ENCODE measurements at places on chromosomes 11 and 22.

DNA sequence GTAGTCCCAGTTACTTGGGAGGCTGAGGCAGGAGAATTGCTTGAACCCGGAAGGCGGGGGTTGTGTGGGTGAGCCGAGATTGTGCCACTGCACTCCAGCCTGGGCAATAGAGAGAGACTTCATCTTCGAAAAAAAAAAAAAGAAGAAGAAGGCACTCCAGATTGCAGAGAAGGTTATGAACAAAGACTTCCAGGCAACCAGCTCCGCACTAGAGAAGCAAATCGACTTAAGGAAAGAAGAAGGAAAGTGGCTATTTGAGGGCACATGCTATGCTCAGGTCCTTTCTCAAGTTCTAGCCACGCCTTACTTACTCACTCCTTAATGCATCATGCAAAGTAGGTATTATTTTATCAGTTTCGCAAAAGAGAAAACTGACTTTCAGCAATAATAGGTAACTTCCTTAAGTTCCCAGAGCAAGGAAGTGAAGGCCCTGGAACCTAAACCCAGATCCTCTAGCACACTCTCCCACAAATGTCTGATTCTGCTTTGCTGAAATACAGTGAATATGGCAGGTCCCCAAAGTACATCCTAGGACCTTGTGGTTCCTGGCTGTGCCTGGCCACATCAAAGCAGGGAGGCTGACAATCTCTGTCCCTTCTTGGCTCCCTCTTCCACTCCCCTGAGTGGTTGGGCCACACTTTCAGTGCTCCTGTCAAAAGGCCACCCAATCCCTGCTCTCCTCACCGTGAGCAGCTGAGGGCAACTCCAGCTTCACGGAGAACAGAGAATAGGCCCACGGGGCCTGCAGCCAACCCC is 14.2 kb downstream of the CD3E start:
- no peak for DNase-seq

- DNase-seq, result no peak
These were observed 17.7 kb downstream of the CTNND1 start for GRCh38 chr11:57779276-57779675.

DNA sequence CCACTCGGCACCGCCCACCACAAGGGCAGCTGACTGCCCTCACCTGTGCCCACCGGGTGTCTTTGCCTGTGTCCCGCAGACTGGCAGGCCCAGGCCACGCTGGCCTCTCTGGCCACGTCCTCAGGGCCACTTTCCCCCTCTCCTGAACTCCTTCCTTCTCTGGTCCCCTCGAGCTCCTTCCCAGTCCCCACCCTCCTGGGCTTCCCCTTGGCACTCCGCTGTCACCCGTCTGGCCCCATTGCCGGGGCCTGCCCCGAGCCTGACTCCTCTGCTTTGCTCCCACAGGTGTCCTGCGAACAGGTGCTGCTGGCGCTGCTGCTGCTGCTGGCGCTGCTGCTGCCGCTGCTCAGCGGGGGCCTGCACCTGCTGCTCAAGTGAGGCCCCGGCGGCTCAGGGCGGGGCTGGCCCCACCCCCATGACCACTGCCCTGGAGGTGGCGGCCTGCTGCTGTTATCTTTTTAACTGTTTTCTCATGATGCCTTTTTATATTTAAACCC is 14.2 kb downstream of the MCAT start:
- no peak for DNase-seq

DNA sequence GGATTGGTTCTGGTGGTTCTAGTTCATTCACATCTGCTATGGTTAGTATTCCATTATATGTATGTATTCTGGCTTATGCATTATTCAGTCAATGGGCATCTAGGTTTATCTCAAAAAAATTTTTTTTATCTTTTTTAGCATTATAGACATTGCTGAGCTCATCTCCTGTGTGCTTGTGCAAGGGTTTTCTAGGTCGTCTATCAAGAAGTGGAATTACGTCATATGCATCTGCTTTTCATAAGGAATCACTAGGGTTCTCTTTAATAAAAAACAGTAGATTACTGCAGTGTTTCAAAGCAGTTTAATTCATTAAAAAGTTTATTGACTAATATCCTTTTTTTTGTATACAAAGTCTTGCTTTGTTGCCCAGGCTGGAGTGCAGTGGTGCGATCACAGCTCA is 21.3 kb downstream of the TBC1D22A start:
- DNase-seq, result no peak

GRCh38 chr11:18299721-18300120 is 22.2 kb downstream of the HPS5 start:
- DNase-seq, result no peak

DNA sequence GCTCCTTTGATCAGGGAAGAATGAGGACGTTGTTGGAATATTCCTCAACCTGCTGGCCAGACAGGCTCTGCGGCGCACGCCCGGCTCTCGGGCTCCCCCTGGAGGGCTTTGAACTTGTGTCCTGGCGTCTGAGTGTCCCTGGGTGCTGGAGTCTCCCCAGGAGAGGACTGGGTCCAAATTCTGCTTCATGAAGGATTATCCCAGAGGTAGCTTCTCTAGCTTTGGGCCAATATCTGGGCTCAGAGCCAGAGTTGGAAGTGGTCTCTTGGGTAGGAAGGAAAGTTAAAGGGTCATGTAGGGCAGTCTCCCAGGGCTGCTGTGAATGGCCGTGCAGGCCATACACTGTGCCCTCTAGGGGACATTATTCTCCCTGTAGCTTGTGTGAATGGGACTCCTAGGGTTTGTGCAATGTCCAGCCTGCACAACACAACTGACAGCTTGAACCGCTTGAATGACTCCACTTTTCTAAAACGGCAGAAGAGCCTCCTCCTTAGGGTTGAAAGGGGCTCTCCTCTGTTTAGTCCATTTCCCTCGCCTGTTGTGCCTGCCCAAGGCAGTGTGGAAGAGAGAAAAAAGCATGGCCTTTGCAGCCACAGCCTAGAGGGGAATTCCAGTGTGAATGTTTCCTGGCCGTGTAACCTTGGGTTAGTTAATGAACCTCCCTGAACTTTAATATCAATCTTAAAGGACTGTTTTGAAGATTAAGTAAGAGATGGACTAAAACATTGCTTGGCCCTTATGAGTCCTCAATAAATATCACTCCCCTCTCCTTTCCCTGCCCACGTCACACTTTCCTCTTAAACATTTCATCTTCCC is 111.2 kb upstream of the THY1 start:
- peak; percentile 35 for DNase-seq

- no peak for DNase-seq
These were observed 50.1 kb downstream of the MN1 start for GRCh38 chr22:27751277-27752070.

DNA sequence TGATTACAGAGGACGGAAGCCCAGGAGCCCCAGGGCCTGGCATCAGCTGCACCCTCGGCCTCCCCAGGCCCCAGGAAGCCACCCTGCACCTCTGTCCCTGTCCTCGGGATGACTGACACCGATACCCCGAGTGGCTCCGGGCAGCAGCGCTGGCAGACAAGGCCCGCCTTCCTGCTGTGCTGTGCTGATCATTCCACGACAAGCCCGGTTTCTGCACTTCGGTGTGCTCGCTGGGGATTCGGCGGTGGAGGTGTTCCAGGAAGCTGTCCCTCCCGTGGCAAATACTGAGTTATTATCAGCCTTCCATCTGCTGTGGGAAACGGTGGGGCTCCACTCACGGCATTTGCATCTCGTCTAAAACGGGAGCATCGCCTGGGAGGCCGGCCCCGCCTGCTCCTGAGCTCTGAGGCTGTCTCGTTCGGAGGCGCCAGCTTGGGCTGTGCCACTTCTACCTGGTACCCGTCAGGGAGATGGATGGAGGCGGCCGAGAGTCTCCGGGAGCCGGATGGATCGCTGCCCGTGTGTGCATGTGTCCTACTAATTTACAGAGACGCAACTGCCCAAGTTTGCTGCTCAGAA is 506.1 kb downstream of the BRD1 start:
- no peak for DNase-seq

All from CD4-positive, alpha-beta T cell treated with Interferon alpha-2 for 1 hour (primary cell).